Naive B cell (primary cell): ENCODE measurements at places on chromosomes 12 and 14.

- DNase-seq = no peak
- H3K27me3 ChIP-seq = no peaks in the 10 kb centered on the region
- H3K4me3 ChIP-seq = no peak overlapping the region
- no peak overlapping the region for H3K27ac ChIP-seq
- peaks cover 11% of the 10 kb centered on the region for H3K4me1 ChIP-seq
- H3K36me3 ChIP-seq = peaks cover 8% of the 10 kb centered on the region
These were observed 7.8 kb downstream of the P2RX4 start for GRCh38 chr12:121217761-121218160.

- peak overlapping the region; percentile 32 for H3K4me3 ChIP-seq
- H3K4me1 ChIP-seq = peaks cover 26% of the 10 kb centered on the region
- no peaks in the 10 kb centered on the region for H3K27me3 ChIP-seq
- H3K36me3 ChIP-seq = no peaks in the 10 kb centered on the region
- no peak overlapping the region for H3K27ac ChIP-seq
These were observed 2.1 kb downstream of the OR6C70 start for GRCh38 chr12:55467836-55468235.

GRCh38 chr12:12428961-12429657 lies 72.2 kb downstream of the BORCS5 start:
- H3K4me3 ChIP-seq = no peak overlapping the region
- H3K27ac ChIP-seq = no peak overlapping the region
- H3K36me3 ChIP-seq = peaks cover 9% of the 10 kb centered on the region
- no peaks in the 10 kb centered on the region for H3K27me3 ChIP-seq

GRCh38 chr12:48631071-48631470 lies 51.0 kb downstream of the KANSL2 start:
- no peak for DNase-seq
- H3K36me3 ChIP-seq = no peaks in the 10 kb centered on the region
- H3K4me1 ChIP-seq = no peaks in the 10 kb centered on the region
